Stimulated activated CD8-positive, alpha-beta memory T cell treated with anti-CD3 and anti-CD28 coated beads, Interleukin-4, amount 100 ng/mL, for 4 hours (primary cell): ENCODE measurements at places on chromosomes 4 and X.

- no peak for DNase-seq
These were observed 187.8 kb upstream of the MBNL3 start for GRCh38 chrX:132676561-132677186.

DNA sequence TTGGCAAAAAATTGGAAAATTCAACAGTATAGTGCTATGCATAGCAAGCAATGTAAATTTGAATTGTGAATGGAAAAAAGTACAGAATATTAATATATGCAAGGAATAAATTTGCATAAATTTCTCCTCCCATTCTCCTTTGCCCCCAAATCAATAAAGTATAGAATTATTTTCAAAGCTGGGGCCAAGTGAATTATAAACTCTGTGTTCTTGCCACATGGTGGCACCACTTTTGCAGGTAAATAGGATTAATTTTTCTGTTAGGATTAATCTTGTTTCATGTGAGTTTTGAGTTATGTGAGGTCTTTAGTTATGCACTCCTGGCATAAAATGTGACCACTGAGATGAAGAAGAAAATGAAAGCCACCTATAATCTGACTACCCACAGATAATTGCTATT lies 19.9 kb downstream of the COPS4 start:
- DNase-seq = no peak

DNA sequence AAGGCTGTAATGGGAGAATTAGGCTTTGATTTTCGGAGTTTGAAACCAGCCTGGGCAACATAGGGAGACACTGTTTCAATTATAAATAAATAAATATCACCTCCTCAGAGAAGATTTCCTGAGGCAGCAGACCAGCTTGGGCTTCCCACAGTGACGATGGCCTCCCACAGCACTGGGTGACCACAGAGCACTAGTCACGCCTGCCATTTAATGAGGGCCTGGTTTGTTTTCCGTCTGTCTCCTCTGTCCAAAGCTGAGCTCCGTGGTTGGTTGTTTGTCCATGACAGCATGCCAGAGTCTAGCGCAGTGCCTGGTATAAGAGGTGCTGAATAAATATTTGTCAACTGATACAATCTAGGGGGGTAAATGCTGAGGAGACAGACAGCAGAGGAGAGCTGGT lies 10.4 kb upstream of the PDGFRA start:
- no peak for DNase-seq

DNA sequence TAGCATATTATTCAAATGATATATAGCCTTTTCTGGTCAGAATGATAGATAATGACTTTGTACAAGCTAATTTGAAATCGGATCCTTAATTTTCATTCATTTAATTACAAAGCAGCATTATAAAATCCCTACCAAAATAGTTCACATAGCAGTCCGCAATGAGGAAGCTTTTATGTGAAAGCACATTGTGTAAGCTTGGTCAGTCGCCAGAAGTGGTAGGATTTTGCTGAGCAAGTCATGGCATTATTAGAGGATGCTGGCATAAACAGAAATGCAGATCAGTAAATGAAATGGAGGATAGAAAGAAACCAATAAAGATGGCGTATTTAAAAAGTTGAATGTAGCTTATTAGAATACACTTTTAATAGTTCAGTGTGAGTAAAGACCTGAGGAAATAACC lies 93.2 kb upstream of the DIAPH2 start:
- DNase-seq = no peak

- no peak for DNase-seq
These were observed 21.9 kb upstream of the SCRG1 start for GRCh38 chr4:173420801-173421200.
